ENCODE measurements at places on chromosomes 1 and 21.

DNA sequence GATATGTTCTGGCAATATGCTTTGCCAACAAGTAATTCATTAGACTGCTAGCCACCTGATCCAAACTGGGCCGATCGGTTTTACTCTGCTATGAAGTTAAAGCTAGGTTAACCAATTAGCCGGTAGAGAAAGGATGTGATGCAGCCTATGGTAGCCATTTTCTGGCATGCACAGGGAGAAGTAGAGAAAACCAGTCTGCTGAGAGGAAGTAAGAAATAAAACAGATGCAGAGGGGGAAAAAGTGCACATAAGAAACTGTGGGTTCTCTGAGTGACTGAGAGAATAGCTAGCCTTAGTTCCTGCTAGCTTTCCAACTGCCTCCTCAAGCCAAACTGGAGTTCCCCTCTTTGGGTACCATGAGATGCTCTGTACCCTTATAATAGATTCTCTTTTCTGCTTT, 52.8 kb downstream of the ARID4B start:
- no peak for DNase-seq

GRCh38 chr21:18248171-18248570, 3.5 kb downstream of the CHODL start:
- DNase-seq: no peak

DNA sequence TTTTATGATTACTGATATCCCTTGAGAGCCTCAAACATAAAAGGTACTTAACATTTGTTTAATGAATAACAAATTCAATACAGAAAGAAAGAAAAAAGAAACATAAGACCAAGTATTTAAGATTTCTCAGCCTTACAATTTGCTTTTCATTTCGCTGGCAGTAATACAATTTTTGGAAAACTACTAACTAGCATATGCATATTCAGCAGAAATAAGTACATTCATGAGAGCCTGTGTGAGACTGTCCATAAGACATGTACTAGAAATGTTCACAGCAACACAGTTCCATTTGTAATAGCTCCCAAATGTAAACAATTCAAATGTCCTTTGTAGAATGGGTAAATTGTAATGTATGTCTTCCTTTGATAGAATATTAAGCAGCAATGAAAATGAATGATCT, 119.2 kb downstream of the PTPN14 start:
- no peak for DNase-seq

- DNase-seq: no peak
Measured at GRCh38 chr1:194052514-194053338, 866.3 kb upstream of the B3GALT2 start.

- no peak for DNase-seq
Measured at GRCh38 chr1:212410231-212410820, 4.4 kb downstream of the PACC1 start.

- DNase-seq: no peak
Measured at GRCh38 chr1:52037909-52038308, 4.3 kb upstream of the KTI12 start.

GRCh38 chr1:98157524-98158313, 236.9 kb upstream of the DPYD start:
- DNase-seq: no peak

DNA sequence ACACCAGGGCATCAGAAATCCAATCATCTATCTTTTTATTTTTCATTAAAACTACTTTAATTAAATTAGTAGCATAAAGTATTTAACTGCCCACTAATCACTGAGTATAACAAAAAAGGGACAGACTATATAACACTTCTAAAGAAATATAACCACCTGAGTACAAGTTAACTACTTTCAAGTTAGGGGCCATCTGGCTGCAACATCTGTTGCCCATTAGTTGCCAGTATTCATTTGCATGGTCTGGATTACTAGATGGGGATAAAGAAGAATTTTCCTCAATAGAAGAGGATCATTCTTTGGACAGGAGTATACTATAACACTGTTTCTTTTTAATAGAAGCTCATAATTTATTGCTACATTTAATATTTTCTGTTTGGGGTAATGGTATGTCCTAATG, 446.4 kb downstream of the AMY1C start:
- no peak for DNase-seq

- no peak for DNase-seq
Measured at GRCh38 chr1:77316966-77317365, 35.1 kb downstream of the AK5 start.

DNA sequence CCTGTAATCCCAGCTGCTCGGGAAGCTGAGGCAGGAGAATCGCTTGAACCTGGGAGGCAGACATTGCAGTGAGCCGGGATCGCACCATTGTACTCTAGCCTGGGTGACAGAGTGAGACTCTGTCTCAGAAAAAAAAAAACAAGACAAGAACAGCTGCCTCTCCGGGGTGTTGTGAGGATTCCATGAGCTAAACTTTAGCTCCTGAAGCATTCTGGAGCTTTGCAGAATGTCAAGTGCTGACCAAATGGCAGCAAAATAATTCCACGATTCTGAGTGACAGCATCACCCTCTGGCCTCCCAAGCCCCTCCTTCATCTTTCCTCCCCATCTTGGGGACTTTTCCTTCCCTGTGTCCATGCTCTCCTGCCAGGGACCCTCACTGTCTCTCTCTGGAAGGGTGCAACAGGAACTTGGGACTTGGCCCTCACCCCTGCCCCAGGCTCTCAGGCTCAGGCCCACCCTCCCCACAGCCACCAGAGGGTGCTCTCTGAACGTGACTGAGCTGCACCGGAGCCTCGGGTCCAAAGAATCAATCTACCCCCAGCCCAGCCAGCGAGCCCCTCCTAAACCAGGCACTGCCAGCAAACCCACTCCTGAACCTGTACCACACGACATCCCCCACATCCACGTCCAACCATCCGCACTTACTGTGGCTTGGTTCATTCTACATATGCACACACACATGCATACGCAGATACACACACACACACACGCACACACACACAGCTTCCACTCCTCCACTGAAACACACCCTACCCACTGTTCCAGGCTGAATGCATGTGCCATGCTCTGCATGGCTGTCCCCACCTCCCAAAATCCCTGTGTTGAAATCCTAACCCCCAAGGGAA, 45.7 kb downstream of the ACOT7 start:
- peak; percentile 50 for DNase-seq

DNA sequence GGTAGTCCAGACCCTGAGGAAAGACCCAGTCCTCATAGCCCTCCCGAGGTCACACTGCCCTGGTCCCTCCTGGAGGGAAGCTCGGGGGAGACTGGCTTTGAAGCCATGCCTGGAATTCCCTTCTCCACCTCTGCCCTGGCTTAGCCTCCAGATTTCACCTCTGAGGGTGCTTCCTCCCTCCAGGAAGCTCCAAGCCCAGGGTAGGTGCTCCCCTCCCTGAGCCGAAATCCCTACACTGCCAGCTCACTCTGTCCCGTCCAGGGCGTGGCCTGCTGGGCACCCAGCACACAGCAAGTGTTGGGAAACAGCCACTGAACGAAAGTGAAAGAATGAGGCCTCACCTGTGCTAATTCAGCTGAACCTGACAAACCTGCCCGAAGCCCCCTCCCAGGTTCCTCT, 6.0 kb upstream of the TNFRSF25 start:
- DNase-seq: no peak

- no peak for DNase-seq
Measured at GRCh38 chr1:196271212-196271947, 336.9 kb downstream of the KCNT2 start.

DNA sequence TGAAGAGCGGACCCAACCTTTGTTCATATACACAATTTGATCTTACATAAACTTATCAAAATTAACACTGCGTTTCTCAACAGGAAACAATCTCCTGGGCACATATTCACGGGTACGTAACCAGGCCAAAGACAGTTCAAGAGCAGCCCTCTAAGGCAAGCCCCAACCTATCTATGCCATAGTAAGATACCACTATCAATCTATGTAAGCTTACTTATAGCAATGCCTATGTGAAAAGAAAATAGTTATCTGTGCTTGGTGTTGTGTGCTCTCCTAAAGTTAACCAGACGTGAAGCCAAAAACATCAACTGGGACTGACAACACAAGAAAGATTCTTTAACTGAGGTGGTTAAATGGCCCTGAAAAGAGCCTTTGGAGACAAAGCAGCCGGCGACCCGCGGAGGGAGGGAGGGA, 49.4 kb upstream of the BOLA1 start:
- no peak for DNase-seq

GRCh38 chr1:9874959-9875635, 35.0 kb downstream of the CTNNBIP1 start:
- DNase-seq: peak; percentile 84

DNA sequence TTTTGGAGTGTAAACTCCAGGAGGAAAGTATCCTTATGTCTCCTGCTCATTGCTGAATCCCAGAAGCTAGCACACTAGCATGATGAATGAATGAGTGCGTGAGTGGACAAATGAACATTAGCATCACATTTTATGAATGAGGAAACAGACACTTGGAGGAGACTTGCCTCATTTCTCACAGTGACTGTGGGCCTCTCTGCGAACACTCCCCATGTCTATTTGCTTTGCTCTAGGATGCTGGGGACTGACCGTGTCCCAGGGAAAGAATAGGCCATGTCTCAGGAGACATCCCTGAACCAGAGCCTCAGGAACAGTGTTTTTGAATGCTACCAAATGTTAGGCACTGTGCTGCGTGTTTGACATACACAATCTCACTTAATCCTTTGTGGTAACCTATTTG, 140.9 kb downstream of the OMA1 start:
- no peak for DNase-seq

DNA sequence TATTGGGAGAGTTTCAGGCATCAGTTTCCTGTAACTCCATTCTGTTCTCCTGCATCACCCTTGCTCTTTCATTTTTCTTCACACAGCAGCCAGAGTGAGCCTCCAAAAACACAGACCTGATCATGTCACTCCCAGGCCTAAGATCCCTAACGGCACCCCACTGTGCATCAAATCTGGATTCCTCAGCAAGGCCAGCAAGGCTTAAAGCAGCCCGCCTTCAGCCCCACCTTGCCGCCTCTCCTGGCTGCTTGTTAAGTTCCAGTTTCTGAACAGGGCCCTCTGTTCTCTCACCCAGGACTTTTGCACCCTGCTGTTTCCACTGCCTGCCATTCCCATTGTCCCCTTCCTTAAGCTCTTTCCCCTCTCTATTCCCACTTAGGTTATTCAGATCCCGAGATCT, 29.3 kb downstream of the C1orf116 start:
- no peak for DNase-seq

DNA sequence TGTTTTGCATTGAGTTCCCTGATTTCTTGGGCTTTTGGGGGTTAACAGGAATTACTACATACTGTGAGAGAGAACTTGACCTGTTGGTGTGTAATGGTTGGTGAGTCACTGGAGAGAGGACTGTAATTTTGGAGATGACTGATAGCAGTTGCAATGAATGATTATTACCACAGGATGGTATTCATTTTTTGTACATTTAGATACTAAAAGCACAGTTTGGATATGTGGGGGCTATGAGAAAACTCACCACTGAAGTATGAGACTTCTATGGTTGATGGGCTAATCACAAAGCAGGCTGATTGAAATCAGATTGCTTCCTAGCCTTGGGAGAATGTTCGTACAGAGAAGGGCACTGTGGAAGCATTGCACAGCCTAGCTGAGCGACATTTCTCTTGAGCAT, 1571.3 kb upstream of the PRMT6 start:
- DNase-seq: no peak

Data from NCI-H1092 treated with DMSO at 0.1 percent for 48 hours (cell line).